Uterus (tissue), 4 donors: ENCODE measurements at places on chromosomes 13 and 19. TPM values are rescaled to one million over a fixed set of nuclear protein-coding genes. Genes with fewer than 3 reads are reported as not detected.

DNA sequence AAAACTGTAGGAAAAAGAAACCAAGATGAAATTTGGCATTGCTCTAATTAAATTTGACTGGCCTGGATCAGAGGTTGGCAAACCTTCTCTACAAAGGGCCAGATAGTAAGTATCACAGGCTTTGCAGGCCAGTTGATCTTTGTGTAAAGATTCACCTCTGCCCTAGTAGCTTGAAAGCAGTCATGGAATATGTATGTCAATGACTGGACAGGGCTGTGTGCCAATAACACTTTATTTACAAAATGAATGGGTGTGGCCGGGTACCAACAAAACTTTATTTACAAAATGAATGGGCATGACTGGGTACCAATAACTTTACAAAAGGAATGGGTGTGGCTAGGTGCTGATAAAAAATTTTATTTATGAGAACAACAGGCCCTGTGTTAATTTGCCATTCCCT lies 20.0 kb downstream of the SIN3B start:
- DNase-seq = no peak

DNA sequence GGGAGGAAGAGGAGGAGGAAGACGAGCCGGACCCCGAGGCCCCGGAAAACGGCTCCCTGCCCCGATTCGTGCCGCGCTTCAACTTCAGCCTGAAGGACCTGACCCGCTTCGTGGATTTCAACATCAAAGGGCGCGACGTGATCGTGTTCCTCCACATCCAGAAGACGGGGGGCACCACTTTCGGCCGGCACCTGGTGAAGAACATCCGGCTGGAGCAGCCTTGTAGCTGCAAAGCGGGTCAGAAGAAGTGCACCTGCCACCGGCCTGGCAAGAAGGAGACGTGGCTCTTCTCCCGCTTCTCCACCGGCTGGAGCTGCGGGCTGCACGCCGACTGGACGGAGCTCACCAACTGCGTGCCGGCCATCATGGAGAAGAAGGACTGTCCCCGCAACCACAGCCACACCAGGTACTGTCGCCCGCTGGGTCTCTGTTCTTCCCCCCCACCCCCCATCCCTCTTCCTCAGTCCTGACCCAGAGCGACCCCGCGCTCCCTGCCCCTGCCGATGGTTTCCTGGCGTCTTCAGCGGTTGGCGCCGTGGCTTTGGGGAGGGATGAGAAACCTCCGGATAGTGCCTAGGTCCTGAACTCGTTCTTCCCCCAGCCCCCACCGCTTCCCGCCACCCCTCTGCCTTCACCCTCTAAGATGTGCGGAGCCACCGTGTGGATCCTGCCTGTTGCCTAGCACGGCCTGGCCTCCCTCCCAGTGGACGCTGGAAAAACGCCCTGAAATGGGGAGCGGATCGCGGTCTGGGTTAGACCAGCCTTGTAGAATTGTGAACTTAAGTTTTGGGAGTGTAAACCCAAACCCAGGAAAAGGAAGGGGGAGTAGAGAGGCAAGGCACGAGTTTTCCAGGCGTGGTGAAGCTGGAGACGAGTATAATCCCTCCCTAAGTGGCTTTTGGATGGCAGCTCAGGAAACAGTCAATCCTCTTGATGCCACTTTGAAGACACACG lies 1.5 kb downstream of the HS6ST3 start:
- DNase-seq = peak; percentile 33

- DNase-seq = no peak
These were observed 221.3 kb upstream of the TRPC4 start for GRCh38 chr13:38090913-38091312.

DNA sequence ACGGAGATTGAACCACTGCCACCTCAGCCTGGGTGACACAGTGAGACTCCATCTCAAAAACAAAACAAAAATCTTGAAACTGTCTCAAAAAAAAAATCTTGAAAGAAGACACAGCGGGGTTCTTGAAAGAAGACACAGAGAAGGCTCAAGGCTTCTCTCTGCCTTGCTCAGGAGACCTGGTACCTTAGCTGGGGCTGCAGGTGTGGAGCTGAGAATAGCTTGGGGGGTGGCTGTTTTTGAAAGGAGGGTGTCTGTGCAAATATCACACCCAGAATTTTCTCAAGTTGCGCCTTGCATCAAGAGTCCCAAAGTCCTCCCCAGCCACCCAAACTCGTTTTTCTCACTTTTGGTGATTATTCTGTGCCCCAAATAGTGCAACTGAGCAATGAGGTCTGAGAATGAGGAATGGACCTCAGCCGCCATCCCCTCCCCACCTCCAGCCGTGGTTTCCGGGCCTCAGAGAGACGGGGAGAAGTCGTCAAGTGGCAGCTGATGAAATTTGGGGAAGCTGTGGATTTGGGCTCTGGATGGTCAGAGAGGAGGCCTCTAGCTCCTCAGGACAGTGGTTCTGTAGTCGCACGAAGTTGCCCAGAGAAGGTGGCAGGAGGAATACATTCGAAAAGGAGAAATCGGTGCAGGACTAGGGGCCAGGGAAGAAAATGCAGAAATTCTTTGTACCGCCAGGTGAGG lies 8.8 kb downstream of the S1PR2 start:
- DNase-seq = no peak

GRCh38 chr19:19900139-19900728 lies 512 bp upstream of the ZNF93 start:
- no peak for DNase-seq

DNA sequence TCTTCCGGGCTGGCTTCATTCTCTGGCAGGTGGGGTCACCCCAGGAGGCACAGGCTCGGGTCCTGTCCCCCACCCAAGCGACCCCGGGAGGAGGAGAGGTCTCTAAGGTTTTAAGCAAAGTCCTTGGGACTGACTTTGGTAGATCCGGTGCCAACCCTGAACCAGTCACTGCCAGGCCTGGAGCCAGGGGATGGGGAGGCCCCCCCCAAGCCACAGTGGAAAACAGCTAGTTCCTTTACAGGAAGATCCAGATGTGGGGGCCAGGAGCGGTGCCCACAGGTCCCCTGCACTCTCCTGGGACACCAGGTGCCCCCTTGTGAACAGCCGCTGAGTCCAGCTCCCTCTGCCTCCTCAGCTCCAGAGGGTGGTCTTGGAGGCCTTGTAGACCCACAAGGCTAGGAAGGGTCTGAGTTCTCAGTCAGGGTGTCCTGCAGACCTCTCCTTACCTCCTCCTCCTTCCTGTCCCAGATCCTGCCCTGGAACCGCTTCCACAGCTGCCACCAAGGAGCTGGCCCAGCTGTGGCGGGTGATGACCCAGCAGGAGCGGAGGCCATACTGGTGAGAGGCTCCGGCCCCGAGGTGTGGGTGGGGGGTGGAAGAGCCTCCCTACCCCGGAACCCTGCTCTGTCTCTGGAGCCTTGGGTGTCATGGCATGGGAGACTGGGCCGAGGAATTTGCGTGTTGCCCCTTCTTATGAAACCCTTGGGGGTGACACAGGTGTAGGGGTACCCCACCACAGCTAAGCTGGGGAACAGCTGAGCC lies 6.0 kb downstream of the SIX5 start:
- no peak for DNase-seq

DNA sequence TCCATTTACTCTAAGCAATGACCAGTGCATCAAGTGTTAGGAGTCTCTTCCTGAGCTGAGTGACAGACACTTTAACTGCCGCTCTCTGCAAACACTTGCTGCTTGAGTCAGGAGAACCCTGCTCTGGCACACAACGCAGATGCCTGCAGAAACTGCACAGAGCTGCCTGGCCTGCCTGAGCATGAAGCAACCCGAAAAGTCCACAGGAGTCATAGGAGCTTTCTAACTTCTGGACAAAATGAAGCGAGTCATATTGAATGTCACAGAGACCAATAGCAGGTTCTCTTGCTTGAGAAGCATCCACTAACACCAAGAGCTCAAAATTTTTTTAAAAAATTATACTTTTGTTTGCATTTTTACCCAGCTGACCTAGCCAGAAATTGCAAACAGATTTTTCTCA lies 232.4 kb downstream of the LHFPL6 start:
- DNase-seq = peak; percentile 49

DNA sequence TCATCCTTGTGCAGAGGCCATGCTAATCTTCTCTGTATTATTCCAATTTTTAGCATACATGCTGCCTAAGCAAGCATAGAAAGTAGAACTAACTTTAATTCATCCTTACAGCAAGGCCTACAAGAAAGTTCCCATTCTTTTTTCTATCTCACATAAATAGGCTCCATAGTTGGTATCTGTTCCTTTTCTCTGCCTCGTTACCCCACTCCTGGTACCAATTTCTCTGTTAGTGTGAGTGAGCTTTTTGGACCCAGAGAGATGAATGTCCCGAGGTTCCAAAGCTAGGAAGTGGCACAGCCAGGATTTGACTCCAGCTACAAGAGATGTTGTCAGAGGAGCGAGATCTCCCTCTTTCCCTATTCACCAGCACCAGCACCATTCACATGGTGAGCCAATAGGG lies 9.7 kb downstream of the HIF3A start:
- no peak for DNase-seq

DNA sequence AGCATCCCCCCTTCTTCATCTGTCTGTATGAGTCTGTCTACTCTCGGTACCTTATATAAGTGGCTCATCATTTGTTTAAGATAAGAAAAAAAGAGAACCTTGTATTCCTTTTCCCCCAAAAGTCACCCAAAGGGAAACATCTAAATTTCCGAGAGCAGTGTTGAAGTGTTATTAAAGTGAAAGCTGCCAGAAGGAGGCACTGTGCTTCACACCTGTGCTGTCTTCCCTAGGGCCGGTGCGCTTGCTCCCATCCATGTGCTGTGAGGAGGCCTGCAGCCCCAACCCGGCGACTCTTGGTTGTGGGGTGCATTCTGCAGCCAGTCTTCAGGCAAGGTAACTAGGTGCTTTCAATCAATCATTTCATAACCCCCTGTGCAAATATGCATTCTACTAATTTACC lies 97.5 kb downstream of the TNFRSF19 start:
- DNase-seq = no peak

DNA sequence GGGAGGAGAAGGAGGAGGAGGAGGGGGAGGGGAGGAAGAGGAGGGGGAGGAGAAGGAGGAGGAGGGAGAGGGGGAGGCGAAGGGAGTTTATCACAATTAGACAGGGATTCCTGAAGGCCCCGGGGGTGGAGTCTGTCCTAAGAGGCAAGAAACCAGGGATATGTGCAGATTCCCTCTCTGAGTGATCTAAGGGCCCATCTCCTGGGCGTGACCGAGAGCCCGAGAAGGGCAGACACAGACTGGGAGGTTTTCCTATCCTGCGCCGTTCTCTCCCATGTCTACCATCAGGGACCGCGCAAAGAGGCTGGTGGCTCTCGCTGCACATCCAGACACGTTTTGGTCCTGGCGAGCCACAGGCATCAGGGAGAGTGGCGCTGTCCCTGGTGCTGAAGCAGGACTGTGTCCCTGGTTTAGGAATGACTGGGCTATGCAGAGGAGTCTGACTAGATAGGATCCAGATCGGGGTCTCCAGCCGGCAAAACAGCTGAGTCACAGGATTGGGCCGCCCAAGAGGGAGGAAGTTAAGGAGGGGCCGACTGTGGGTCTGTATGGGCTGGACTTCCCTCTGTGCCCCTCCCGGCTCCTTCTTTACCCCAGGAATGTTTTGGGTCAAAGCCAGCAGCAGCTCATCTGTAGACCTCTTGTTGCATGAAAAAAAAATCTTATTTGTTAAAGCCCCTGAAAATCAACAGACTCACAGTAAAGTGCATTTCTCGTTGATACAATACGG lies 17.9 kb upstream of the ZNF175 start:
- DNase-seq = no peak

KIR2DL1 gene
- total RNA-seq = not detected

CGB3 gene
- not detected for total RNA-seq

C1QTNF9B gene
- total RNA-seq = not detected

GZMM gene
- total RNA-seq = not detected

SHD gene
- total RNA-seq = not detected
